ENCODE measurements at places on chromosomes 4 and X.

DNA sequence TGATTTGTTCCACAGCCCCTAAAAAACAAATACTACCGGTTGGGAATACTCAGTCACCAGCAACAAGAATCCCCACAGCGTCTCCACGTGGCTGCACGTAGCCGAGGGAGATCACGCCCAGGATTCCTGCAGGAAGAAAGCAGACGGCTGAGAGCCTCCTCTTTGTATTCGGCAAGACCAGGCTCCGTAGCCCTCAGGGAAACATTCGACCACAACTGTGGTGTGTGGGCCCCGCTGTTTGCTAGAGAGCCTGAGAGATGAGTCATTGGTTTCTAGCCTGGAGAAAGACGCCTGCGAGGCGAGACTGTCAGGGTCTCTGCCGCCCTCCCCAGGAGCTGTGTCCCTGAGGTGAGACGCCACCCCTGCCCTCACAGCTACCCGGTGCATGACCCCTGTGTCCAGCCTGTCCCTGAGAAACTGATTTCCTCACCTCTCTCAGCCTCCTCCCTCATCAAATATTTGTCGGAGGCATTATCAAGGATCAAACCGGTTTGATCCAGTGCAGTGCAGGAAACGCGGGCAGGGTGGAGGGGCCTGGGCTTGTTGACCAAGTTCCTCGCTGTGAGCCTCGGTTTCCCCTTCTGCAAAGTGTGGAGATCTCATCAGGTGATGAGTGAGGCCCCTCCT is 4.7 kb upstream of the S100P start:
- DNase-seq, result peak; percentile 76

- no peak for DNase-seq
Observed at GRCh38 chr4:8200302-8200975, 1.3 kb downstream of the SH3TC1 start.

- peak; percentile 39 for DNase-seq
Observed at GRCh38 chrX:131366407-131366806, 77.3 kb upstream of the IGSF1 start.

GRCh38 chr4:111849746-111850284 is 295.4 kb upstream of the FAM241A start:
- DNase-seq, result peak; percentile 33

Measured in OCI-M1 (cell line).